ENCODE measurements at places on chromosomes 2 and 18.

DNA sequence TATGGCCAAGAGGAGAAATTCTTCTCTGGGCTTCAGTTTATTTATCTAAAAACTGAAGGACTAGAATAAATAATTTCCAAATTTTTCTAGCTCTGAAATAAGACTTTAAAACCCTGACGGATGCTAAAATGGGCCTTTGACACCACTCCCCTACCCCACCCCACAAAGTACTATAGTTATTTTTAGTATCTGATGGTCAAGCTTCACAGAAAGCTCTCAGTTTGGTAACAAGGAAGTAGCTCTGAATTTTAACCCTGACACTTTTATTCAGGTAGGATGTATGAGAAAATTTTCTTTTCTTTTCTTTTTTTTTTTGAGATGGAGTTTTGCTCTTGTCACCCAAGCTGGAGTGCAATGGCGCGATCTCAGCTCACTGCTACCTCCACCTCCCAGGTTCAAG, 2.4 kb downstream of the RBKS start:
- peaks cover 38% of the 10 kb centered on the region for H3K4me1 ChIP-seq
- no peak overlapping the region for H3K27ac ChIP-seq
- H3K4me3 ChIP-seq: no peak overlapping the region

DNA sequence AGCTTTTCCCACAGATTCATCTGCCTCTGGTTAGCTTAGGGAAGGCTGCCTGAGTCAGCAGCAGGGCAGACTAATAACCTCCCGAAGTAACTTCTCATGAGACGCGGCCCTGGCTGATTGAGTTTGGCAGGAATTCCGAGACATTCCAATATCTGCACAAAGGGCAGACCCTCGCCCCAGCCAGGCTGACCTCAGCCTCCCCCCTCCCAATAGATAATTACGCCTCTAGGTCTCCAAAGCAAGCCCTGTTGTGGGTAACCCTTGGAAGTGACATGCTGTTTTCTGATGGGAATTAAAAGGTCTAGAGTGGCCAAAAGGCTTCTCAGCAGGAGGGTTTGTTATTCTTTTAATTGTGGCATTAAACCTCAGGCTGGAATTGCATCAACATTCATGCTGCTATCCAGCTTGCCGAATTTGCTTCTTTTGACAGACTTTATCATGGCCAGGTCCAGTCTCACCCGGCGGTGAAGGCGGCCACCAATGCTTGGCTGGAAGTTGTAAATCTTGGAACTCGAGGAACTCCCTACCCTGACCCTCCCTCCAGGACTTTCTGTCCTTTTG, 98.0 kb upstream of the SLC14A2 start:
- DNase-seq: peak; percentile 48
- H3K36me3 ChIP-seq: peaks cover 4% of the 10 kb centered on the region
- H3K27me3 ChIP-seq: peaks cover 6% of the 10 kb centered on the region
- peak overlapping the region; percentile 62 for H3K27ac ChIP-seq
- peaks cover 70% of the 10 kb centered on the region for H3K4me1 ChIP-seq

DNA sequence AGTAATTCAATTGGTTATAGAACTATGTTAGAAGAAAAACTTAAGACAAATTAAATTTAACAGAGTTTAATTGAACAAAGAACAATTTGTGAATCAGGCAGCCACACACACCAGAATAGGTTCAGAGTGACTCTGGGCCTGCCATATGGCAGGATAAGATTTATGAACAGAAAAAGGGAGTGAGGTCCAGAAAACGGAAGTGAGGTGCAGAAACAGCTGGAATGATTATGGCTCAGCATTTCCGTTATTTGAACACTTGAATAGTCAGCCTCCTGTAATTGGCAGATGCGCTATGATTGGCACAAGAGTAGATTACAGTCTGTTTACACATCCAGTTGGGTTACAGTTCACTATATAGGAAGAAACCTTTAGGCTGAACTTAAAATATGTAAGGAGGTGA, 99.0 kb downstream of the MBD2 start:
- no peak overlapping the region for H3K27ac ChIP-seq
- no peak overlapping the region for H3K4me3 ChIP-seq
- DNase-seq: no peak
- no peaks in the 10 kb centered on the region for H3K36me3 ChIP-seq
- H3K27me3 ChIP-seq: peaks cover 6% of the 10 kb centered on the region
- peaks cover 12% of the 10 kb centered on the region for H3K4me1 ChIP-seq

- H3K4me1 ChIP-seq: peaks cover 18% of the 10 kb centered on the region
- H3K4me3 ChIP-seq: no peak overlapping the region
- H3K27ac ChIP-seq: no peak overlapping the region
- H3K27me3 ChIP-seq: peaks cover 3% of the 10 kb centered on the region
- peaks cover 13% of the 10 kb centered on the region for H3K36me3 ChIP-seq
Observed at GRCh38 chr2:64952096-64952495, 37.1 kb upstream of the SLC1A4 start.

GRCh38 chr18:500632-501405, at the start of gene COLEC12:
Gene COLEC12, minus strand, starts transcription at chr18:500701. Its CDS starts 187 bp downstream, at chr18:500514.
- H3K27me3 ChIP-seq: peaks cover 24% of the 10 kb centered on the region
- peak within 1 kb of the TSS; percentile 99 for H3K27ac ChIP-seq
- peaks cover 59% of the 10 kb centered on the region for H3K4me1 ChIP-seq
- H3K4me3 ChIP-seq: peak within 1 kb of the TSS; percentile 95

DNA sequence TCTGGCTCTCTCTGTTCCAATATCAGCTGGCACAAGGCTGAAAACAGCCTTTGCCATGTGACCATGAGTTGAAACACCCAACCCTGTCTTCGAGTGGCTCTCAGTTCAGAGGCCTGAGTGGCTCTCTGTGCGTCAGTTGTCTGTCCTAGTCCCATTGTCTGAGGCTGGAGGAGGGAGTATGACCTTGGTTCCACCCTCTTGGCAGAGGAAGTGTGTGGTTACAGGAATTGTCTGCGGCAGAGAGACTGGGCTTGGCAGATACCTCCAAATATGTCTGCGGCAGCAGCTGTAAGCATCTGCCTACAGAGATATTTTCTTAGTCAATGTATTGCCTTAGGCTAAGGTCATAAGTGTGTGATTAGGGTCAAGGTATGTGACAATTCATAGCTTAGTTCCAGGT, 32.6 kb downstream of the CNGA3 start:
- H3K27ac ChIP-seq: no peak overlapping the region
- H3K4me3 ChIP-seq: no peak overlapping the region
- no peak for DNase-seq
- peaks cover 15% of the 10 kb centered on the region for H3K27me3 ChIP-seq
- H3K4me1 ChIP-seq: peaks cover 43% of the 10 kb centered on the region

GRCh38 chr2:134081238-134081938, 172.5 kb upstream of the MGAT5 start:
- H3K4me1 ChIP-seq: peaks cover 30% of the 10 kb centered on the region
- H3K27me3 ChIP-seq: no peaks in the 10 kb centered on the region
- H3K4me3 ChIP-seq: no peak overlapping the region
- no peak for DNase-seq

- H3K36me3 ChIP-seq: no peaks in the 10 kb centered on the region
- H3K27me3 ChIP-seq: no peaks in the 10 kb centered on the region
- no peak overlapping the region for H3K4me3 ChIP-seq
- H3K4me1 ChIP-seq: peaks cover 6% of the 10 kb centered on the region
- no peak for DNase-seq
Observed at GRCh38 chr18:39453882-39454281, 1888.3 kb upstream of the CELF4 start.

- no peak for DNase-seq
- no peak overlapping the region for H3K4me3 ChIP-seq
- no peaks in the 10 kb centered on the region for H3K4me1 ChIP-seq
- H3K27me3 ChIP-seq: peaks cover 20% of the 10 kb centered on the region
- no peaks in the 10 kb centered on the region for H3K36me3 ChIP-seq
Observed at GRCh38 chr2:201233812-201234662, 26.3 kb upstream of the CASP8 start.

DNA sequence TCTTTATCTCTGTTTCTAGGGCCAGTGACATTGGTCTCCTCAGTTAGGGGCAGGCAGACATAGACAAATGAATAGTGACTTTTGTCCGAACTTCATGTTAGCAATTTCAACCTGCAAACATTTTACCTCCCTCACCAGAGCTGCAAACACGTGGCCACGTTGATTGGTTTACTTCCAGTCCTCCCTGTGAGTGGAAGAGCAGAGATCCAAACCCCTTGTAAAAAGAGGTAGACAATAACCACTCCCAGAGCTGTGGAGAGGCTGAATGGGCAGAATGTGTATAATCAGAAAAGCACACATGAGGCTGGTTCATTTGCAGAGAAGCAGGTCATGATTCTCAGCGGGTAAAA, 31.1 kb downstream of the CTIF start:
- H3K4me1 ChIP-seq: peaks cover 45% of the 10 kb centered on the region
- DNase-seq: no peak
- peaks cover 7% of the 10 kb centered on the region for H3K27me3 ChIP-seq
- H3K36me3 ChIP-seq: peaks cover 22% of the 10 kb centered on the region

All from nephron progenitor cell (in vitro differentiated cells).